ENCODE measurements at places on chromosomes 2 and 18.

- DNase-seq, result no peak
Observed at GRCh38 chr2:43420389-43420801, 175.4 kb downstream of the THADA start.

DNA sequence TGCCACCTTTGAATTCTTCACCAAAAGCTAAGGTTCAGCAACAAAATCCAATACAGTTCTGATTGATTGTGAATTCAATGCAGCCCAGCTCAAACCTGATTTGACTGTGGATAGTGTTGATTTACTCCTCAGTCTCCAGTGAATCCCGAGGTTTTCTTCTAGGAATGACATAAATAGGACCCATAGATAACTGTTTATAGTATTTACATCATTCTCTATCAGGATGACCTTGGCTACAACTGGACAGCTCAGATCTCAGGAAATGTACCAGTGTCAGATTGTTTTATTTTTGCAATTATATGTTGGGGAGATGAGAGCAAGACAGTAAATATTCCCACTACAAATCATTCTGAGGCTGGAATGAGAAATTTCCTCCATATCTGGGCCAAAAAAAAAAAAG is 21.2 kb downstream of the RBM43 start:
- no peak for DNase-seq

DNA sequence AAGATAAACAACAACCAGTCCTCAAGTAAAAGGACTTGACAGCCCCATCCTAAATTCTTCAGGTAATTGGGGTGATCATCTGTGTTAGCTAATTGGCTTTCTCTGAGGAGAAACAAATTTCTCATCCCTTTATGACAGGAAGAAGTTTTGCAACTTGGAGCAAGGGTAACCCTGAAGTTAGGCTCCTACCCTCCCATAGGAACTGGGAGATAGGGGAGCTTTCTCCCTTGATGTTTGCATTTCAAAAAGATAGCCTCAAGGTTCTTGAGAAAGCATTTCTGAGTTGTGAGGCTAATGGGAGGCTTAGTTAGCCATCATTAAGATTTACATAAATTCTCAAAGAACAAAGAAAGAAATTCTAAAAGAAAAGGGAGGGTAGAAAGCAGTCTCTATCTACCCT is 95.4 kb downstream of the MAP2 start:
- DNase-seq, result no peak

DNA sequence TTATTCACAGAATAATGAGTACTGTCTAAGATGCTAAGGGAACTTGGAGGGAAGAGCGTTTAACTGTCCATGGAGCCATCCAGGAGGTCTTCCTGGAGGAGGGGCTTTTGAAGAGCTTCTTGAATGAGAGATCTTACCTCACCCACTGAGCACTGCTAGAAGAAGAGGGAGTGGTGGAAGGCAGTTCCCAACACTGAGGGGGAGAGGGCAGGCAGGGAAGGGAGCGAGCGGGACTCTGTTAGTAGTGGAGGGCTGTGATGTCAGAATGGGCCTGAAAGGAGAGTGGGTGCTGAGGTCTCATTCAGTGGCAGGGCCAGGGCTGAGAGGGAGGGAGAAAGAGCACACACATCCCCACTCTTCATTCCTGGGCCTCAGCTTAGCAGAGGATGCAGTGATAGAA is 65.0 kb downstream of the NCK2 start:
- DNase-seq, result no peak

GRCh38 chr2:33107690-33108482 is 161.1 kb downstream of the LTBP1 start:
- no peak for DNase-seq

- DNase-seq, result no peak
Observed at GRCh38 chr18:421247-422155, 79.0 kb downstream of the COLEC12 start.

DNA sequence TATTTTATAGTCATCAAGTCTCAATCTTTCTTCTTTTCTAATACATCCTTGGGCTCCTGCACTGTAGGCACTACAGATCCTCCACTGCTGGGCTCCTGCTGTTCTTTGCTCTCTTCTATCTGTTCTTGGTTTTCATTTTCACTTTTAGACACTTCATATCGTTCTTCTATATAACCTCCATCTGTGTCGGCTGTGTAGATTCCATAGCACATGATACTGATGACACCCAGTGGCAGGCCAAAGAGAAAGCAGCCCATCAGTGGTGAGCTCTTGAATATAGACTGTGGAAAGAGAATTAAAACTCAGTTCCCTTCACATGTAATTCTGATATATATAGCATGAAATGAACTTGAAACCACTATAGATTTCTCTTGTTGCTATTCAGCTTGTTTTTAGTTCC is 38.0 kb downstream of the TMX3 start:
- DNase-seq, result no peak

GRCh38 chr2:237296756-237297155 is 117.2 kb downstream of the COL6A3 start:
- DNase-seq, result no peak

- no peak for DNase-seq
Observed at GRCh38 chr2:84137034-84137433, 322.0 kb downstream of the SUCLG1 start.

- DNase-seq, result no peak
Observed at GRCh38 chr2:99780276-99780675, 290.5 kb upstream of the REV1 start.

- no peak for DNase-seq
Observed at GRCh38 chr2:205571360-205571959, 110.8 kb upstream of the NRP2 start.

- DNase-seq, result no peak
Observed at GRCh38 chr2:180311-180710, 83.5 kb downstream of the SH3YL1 start.

DNA sequence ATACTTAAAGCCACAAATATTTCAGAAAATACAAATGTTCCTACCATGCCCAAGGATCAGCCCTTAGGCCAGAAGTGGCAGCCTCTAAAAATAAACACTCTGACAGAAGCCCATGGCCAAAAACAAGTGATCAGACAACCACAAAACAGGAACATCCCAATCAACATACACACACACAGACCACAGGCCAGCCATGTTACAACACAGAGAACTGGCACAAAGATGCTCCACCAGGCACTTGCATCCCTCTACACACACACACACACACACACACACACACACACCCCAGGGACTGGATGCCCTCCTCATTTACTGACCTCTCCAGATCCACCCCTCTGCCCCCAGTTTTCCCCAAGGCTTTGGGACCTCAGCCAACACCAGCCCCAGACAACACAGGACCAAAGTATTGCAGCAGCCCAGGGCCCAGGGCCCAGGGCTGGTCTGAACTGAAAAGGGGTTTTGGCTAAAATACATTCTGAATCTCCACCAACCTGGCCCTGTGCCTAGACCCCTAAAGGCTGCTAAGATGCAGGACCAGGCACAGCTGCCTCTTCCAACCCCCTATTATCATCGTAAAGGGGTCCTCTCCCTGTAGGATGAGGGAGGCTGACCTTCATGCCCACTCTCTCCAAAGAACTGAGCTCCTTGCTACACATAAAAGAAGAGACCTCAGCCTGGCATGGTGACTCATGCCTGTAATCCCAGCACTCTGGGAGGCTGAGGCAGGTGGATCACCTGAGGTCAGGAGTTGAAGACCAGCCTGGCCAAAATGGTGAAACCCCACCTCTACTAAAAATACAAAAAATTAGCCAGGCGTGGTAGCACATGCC is 151.4 kb downstream of the TNS1 start:
- no peak for DNase-seq

- DNase-seq, result no peak
Observed at GRCh38 chr2:150477347-150477746, 10.1 kb downstream of the RND3 start.
